ENCODE measurements at places on chromosomes 2 and 18. TPM values are rescaled to one million over a fixed set of nuclear protein-coding genes. Genes with fewer than 3 reads are reported as not detected.

The NRP2 gene
- total RNA-seq: 23.9 TPM

The LRP1B gene
- 2.3 TPM for total RNA-seq

The FAM110C gene
- 7.2 TPM for total RNA-seq

The DSC2 gene
- total RNA-seq: 8.0 TPM

The LRRC30 gene
- not detected for total RNA-seq

The CAPN14 gene
- total RNA-seq: 0.44 TPM

- no peak for DNase-seq
These were observed 97.7 kb downstream of the GYPC start for GRCh38 chr2:126753501-126754212.

DNA sequence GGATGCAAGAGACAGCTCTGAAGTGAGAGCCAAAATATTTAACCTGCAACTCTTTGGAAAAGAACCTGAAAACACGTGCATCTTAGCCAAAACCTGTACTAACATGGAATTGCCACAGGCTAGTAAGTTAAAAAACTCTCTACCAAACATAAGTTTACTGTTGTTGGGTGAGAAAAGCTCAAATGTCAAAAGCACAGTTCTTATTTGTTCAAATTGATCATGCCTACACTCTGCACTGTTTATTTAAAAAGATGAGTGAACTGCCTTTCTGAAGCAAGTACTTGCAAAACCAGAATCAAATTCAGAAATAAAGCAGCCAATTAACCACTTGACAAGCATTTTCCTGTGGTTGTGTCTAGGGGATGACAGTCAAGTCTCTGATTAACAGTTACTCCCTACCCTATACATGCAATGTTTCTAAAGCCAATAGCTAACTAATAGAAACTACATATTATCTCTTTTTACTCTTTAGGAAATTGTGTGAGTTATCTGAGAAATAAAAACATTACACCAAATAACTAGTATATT lies 5.6 kb downstream of the IKZF2 start:
- DNase-seq: no peak

DNA sequence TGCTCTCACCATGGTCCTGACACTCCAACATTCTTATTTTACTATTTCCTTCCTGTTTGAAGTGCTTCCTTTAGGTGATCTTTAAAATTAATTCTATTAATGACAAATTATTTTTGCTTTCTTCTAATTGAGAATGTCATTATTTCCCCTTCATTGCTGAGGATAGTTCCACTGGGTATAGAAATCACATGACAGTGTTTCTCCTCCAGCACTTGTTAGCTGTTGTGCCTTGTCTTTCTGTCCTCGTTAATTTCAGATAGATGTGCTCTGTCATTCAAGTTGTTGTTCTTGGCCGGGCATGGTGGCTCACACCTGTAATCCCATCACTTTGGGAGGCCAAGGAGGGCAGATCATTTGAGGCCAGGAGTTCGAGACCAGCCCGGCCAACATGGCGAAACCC lies 321.0 kb upstream of the RAB6C start:
- DNase-seq: no peak

DNA sequence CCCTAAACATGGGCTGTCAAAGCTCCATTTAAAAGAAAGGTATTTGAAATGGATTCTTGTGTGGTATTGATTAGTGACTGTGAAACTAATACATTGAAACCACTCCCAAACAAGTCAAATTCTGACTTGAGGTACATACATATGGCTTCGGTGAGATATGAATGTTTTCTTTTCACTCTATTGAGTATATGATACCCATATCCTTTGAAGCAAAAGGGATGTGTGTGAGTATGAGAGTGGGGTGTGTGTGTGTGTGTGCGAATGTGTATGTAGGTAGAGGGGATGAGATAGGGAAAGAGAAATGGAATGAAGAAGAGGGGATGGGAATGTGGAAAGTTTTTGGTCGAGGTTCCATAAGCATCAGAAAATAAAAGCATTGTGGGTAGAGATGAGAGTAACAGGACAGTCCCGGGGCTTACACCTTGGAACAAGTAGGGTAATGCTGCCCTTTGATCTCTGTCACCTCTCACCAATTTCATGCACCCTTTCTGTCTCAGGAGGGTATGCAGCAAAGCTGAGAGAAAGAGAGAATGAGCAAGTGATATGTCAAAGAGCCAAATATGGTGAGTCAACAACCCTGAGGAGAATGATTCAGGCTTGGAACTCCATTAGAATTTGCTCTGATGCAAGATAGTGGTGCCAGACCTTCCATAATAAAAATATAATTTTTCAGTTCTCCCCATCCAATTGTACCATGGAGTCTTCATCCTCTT lies 64.0 kb upstream of the ZEB2 start:
- DNase-seq: no peak

- DNase-seq: no peak
These were observed 39.3 kb downstream of the VSNL1 start for GRCh38 chr2:17579605-17580318.

- DNase-seq: no peak
These were observed 294.6 kb downstream of the RDH14 start for GRCh38 chr2:18265614-18266586.

GRCh38 chr2:173969886-173970285 lies 4.7 kb upstream of the SP3 start:
- DNase-seq: no peak

GRCh38 chr2:235551965-235552364 lies 58.1 kb downstream of the AGAP1 start:
- DNase-seq: no peak

DNA sequence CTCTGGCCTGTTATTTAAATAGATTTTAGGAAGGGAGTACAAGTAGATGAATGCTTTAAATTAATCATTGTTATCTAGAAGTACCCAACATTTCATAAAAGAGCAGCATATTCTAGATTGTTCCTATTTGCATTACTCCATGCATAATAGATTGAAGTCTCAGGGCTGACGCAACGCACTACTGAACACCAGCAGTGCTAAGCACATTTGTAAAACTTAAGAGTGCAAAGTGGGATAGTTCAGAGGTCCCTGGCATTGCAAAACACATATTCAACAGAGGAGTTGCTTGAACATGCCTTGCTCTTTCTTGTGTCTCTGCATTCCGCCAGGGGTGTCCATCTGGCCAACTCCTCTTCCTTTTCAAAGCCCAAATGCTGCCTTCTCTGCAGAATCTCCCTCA lies 22.3 kb downstream of the CDKL4 start:
- DNase-seq: no peak

DNA sequence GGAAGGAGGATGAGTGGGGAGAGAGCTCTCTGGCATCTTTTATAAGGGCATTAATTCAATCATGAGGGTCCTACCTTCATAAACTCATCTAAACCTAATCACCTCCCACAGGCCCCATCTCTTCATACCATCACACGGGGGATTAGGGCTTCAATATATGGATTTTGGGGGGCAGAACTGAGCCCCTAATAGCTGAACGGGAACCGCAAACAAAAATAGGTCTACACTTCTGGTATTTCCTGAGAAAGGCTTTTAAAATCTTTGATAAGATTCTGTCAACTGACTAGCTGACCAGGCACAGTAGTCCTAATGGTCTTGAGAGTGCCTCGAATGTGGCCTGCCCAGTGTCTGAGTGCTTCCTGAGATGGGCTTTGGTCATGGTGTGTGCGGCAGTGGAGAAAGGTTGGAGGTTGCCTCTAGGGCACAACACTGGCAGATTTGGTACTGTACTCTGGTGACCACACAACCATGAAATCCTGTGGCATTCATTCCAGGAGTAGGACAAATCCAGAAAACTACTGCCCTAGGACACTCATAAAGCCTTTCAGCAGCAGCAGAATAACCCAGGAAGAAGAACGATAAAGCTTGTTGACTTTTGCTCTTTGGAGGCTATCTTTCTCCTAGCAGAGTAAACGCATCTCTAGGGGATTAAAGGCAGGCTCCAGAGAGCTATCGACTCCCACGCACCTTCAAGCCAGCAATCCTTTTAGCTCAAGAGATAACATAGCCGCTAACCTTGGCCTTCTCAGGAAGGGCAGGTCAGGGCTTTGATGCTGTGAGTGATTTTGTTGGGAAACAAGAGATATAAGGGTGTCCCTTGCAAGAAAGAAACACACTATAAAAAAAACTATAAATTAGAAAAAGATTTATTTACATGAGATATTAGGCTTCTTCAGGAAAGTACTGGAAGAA lies 12.3 kb upstream of the APOB start:
- no peak for DNase-seq

- DNase-seq: no peak
These were observed 69.5 kb downstream of the SESTD1 start for GRCh38 chr2:179195141-179195540.

DNA sequence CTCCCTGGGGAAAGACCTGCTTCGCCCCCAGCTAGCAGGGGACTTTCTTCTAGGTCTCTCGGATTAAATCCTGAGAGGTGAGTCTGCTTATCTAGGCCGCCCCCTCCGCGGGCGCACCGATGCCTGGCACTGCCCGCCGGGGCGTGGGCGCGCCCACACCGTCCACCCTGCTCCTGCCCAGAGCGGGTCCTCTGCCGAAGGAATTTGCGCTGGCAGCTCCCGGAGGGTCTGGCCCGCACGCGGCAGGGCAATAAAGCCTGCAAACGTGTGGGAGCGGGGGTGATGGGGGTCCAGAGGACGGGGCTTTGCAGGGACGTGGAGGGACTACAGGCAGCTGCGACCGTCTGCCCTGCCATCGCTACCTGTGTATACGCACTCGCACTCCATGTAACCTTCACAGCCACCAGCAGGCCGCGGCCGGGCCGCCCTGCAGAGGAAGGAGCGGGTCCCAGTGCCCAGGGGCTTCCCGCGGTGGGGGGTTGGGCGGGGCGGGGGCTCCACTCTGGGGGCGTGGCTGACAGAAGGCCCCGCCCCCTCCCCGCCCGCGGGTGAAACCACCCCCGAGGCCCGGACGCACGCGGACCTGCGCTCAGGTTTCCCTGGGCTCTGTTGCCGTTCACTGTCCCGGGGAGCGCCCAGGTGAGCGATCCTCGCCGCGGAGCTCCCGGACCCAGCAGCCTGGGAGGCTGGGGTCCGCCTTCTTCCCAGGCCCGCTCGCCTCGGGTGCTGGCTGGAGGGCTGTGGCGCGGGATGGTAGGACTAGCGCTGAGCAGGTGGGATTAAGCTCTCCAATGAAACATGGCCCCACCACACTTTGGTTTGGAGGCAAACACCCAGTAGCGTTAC lies 174.5 kb upstream of the HS6ST1 start:
- DNase-seq: no peak

DNA sequence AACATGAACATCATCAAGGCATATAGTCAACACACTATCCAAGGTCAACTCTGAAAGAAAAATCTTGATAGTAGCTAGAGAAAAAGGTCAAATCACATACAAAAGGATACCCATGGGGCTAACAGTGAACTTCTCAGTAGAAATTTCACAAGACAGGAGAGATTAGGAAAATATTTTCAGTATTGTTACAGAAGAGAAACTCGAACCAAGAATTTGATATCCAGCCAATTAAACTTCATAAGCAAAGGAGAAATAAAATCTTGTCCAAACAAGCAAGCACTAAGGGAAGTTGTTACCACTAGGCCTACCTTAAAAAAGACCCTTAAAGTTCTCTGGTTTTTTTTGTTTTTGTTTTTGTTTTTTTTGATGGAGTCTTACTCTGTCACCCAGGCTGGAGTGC lies 242.5 kb downstream of the EXOC6B start:
- DNase-seq: no peak

DNA sequence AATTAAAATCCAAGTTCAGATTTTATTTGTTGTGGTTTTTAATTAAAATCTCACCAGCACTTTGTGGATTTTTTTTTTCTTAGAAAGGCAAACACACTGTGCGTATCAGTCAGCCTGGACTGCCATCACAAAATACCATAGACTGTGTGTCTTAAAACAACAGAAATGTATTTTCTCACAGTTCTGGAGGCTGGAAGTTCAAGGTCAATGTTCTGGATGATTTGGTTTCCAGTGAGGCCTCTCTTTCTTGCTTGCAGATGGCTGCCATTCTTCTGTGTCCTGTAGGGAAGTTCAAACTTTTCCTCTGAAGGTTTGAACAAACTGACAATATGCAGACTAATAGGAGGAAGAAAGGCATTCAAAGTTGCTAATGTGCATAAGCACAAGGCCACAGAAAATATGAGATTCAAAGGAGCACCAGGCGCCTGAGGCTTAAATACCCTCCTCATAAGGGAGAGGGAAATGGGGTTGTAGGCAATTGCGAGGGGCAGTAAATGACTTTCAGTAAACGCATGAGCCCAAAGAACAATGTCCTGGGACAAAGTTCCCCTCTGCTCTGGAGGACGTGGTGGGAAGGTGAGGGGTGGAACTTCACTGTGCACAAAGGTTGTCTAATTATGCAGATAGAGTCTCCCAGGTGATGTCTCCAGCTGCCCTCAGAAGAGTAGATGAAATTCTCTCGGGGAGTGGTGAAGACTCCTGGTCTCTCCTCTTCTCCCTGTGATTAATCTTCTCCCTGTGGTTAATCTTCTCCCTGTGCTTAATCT lies 26.5 kb upstream of the KCNF1 start:
- no peak for DNase-seq

DNA sequence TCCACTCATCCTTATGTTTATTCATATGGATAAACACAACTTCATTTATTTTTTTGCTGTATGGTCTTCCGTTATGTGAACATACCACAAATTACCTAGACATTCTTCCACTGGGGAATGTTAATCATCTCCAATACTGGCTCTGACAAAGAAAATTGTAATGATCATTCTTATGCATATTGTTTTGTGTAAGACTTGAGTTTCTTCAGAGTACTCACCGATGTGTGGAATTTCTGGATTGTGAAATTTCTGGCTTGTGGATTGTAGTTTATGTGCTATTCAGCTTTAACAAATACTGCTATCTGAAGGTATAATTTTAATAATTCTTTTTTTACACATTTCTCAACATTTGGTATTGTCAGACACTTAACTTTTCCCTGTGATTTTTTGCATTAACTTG lies 212.2 kb upstream of the THUMPD2 start:
- no peak for DNase-seq

Measured in breast epithelium (tissue), 4 donors.